ENCODE measurements at places on chromosomes 5 and 9.

GRCh38 chr9:19456996-19457692 is 48.3 kb downstream of the ACER2 start:
- peak; percentile 36 for DNase-seq

DNA sequence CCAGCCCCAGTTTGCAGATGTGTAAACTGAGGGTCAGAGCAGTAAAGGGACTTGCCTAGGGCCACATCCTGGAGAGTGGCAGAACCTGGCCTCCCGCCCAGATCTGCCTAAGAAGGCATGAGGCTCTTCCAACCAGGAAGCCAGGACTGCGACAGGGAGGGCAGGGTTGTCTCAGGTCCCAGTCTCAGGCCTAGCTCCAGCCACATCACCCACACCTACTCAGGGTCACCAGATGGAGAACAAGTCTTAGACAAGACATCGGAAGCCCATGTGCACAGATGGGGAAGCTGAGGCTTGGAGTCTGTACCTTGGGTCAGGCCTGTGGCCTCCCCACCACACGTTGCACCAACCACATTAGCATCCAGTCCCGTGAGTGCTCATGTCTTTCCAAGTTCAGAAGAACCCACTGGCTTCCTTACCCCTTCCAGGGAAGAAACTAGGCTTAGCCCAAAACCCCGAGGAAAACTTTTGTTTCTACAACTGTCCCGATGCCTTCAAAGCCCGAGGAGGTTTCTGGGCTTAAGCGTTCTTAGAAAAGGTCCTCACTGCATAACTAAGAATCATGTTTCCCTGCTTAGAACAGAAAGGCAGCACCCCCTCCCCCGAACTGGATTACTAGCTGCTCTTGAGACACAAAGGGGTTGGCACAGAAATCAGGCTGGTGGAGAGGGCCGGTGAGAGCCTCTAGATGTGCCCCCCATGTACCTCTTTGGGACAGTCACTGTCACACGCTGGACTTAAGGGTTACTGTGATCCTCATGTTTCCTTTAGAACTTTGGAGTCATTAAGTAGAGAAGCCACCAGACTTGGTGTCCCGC is 2.2 kb downstream of the FAM78A start:
- no peak for DNase-seq

DNA sequence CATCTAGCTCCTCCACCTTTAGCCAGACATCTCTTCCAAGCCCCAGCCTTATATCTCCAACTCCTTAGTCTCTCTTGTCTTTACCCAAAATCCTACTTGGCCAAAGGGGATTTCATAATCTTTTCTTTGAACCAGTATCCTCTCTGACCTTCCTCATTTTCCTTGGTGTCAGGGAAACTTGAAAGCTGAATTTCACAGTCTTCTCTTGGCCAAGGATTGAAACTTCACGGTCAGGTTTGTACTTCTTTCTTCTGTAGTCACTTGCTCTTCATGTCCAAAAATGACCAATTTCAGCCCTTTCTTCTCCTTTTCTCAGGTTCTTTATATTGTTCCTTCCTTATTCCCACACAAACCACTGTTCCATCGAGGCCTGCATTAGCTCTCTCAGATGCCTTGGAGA is 473.7 kb upstream of the KLF4 start:
- no peak for DNase-seq

GRCh38 chr9:116482740-116483139 is 204.4 kb upstream of the TRIM32 start:
- DNase-seq, result no peak

DNA sequence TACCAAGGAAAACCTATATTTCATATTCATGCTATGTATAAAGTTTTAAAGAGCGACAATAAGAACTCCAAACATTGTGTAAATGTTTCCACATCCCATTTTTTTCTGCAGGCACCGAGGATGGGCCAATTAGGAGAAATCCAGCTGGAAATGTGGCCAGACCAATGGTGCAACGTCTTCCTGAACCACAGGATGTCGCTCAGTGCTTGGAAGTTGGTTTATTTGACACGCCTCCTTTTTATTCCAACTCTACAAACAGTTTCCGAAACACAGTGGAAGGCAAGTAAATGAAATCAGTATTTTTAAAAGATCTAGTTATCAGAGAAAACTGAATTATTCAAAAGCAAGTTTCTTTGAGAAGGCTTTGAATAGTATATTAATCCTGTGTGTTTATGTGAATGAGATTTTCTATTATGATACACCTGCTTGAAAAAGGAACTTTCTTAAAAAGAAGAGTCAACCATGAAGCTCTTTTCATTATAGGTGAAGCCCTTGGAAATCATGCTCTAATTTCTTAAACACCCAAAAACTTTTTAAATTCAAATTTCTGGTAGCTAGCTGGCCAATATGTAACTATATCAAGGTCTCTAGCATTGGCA is 9.1 kb downstream of the TYRP1 start:
- DNase-seq, result no peak

GRCh38 chr5:20276061-20276958 is 288.3 kb upstream of the CDH18 start:
- peak; percentile 9 for DNase-seq

- no peak for DNase-seq
Measured at GRCh38 chr5:31346896-31347551, 153.5 kb downstream of the CDH6 start.

- DNase-seq, result no peak
Measured at GRCh38 chr9:129561594-129562281, 59.2 kb downstream of the C9orf50 start.

- no peak for DNase-seq
Measured at GRCh38 chr9:76676857-76677256, 87.4 kb upstream of the PCA3 start.

GRCh38 chr5:42908086-42908485 is 96.4 kb upstream of the SELENOP start:
- no peak for DNase-seq

DNA sequence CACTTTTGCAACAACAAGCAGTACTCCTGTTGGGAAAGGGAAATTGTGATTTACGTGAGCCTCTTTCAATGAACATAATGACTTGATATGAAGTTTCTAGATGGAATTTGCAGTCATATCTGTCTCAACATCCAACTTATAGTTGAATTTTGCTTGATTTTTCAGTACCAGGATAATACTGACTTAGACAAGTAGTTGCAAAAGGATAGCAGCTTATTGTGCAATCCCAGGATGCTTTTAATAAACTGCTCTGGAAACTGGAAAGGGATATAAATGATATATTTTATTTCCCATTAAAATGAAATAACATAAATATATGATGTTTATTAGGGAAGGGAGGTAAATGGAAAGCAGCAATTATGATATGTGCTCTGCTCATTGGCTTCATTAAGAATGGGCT is 174.4 kb upstream of the RGMB start:
- no peak for DNase-seq

- DNase-seq, result no peak
Measured at GRCh38 chr9:116491659-116492058, 195.4 kb upstream of the TRIM32 start.

DNA sequence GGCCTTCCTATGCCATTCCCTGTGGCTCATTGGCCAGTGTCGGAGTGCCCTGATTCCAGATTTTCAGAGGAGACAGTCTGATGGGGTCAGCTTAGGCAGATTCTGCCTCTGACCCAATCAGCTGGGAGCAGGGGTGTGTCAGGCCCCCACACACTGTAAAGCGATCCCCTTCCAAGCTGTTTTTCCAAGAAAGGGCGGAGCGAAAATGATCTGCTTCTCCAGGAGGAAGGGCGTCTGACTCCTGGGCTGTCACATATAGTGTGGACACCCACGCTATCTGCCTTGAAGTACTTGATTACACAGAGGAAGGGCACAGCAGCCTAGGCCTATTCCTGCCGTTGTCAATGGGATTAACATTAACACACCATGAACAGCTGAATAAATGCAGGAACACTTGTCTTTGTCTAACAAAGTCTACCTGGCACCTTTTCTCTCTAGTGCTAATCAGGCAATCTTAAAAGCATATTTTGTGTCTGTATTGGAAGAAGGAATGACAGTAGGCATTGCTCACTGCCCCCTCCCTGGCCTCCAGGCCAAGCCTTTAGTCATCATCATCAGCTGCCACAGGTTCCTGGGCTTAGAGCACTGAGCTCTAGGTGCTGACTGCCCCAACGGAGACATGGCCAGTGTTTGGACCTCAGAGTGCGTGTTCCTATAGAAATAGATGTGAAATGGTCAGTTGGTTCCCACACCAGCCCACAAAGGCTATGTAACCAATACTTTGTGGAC is 218.7 kb downstream of the MELK start:
- DNase-seq, result no peak

- no peak for DNase-seq
Measured at GRCh38 chr5:172481011-172481800, 26.9 kb upstream of the SH3PXD2B start.

DNA sequence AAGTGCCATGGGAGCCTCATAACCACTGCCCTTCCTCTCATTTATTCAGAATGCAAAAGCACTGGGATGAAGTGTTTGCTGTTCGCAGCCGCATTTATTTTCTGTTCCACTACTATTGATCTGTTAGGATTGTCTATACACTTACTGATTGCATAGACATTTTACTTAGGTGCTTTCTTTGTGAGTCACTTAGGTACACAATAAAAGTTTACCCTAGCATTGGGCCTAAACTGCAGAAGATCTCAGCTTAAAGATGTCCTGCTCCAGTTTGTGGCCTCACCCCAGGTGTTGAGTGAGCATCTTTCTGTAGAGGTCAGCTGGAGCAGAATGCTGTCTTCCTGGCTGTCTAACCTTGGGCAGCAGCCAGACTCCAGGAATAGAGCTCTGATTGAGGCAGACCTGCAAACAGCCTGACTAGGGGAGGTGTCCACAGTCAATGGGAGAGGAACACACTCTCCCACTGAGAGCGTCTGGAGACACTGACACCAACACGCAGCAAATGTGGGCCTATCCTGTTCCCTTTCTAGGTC is 54.0 kb downstream of the GPR21 start:
- no peak for DNase-seq

GRCh38 chr5:180848265-180848664 is 12.8 kb downstream of the ZFP62 start:
- no peak for DNase-seq

GRCh38 chr5:137292461-137293027 is 206.6 kb downstream of the SPOCK1 start:
- no peak for DNase-seq

- no peak for DNase-seq
Measured at GRCh38 chr5:1401536-1402138, 43.6 kb downstream of the SLC6A3 start.

- no peak for DNase-seq
Measured at GRCh38 chr5:176352116-176352878, 9.3 kb downstream of the KIAA1191 start.

DNA sequence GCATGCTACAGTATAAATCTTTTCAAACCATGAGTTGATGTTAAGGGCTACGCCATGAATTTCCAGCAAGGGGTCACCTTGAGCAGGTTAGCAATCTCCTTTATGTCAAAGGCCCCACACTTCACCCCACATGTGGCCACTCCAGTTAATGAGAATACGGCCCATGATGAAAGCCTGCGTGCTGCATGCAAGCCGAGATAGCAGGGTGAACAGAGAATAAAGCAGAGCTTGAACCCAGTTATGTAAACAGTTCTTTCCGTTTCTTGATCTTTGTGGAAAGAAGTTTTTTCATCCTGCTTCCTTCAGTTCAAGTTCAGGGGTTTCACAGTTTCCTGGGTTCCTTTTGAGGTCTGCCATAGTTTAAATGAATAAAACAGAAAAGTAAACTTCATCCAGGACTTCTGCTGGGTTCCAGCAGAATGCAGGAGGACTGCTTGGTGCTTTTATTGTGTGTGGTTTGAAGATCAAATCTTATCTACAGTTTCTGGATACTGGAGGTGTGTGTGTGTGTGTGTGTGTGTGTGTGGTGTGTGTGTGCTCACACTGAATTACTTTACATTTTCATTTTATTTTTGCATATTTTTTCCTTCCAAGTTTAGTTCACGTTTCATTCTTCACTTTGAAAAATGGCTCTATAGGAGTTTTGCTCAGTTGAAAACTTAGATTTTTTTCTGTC is 87.1 kb downstream of the HMHB1 start:
- no peak for DNase-seq

- no peak for DNase-seq
Measured at GRCh38 chr9:83962165-83962564, 17.9 kb downstream of the HNRNPK start.

GRCh38 chr5:75558221-75558620 is 46.5 kb downstream of the POLK start:
- DNase-seq, result no peak

DNA sequence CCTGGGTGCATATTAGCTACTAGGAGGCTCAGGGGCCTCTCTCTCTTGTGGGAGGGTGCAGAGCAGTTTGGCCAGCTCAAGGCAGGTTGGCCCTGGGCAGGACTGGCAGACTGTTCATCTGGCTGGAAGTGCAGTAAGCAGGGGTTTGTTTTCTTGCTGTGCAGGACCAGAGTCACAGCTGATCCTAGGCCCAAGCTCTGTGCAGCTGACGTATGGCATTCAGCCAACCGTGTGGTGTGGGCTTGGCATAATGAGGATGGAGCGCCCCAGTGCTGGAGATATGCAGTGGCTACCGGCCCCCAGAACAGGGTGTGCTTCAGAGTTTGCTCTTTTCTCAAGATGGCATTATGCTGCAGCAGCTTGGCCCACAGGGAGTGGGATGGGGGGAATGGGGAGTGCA is 31.0 kb upstream of the PHF24 start:
- no peak for DNase-seq

DNA sequence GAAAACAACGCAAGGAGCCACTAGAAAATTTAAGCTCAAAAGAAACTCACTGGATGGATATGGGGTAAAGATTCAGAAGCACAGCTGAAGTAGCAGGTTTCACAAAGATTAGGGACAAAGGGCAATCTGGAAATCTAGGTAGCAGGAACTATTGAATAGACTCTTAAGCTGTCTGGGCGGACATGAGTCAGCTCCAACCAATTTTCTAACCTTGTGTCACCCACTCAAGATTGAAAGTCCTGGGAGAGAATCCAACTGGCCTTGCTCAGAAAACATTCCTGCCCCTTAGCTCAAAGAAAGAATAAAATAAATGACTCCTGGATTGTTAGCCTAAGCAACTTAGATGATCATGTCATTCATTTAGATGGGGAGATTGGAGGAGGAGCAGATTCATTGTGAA is 69.2 kb downstream of the STK32A start:
- DNase-seq, result no peak

DNA sequence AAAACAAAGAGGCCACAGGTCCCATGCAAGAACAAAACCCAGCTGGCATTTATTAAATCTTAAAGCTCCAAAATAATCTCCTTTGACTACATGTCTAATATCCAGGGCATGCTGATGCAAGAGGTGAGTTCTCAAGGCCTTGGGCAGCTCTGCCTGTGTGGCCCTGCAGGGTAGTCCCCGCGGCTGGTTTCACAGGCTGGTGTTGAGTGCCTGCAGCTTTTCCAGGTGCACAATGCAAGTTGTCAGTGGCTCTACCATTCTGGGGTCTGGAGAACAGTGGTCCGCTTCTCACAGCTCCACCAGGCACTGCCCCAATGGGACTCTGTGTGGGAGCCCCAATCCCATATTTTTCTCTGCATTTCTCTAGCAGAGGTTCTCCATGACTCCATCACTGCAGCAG is 54.4 kb upstream of the HCN1 start:
- no peak for DNase-seq

- no peak for DNase-seq
Measured at GRCh38 chr5:148511810-148512347, 128.1 kb downstream of the FBXO38 start.

GRCh38 chr5:137203011-137203632 is 296.0 kb downstream of the SPOCK1 start:
- DNase-seq, result no peak

GRCh38 chr5:8230868-8231267 is 361.9 kb downstream of the MTRR start:
- no peak for DNase-seq

GRCh38 chr9:4760122-4760521 is 19.1 kb upstream of the AK3 start:
- DNase-seq, result no peak
